NCI-H187 (cell line): ENCODE measurements at places on chromosomes 12 and 14.

GRCh38 chr12:18345021-18345735 is 83.9 kb downstream of the PIK3C2G start:
- DNase-seq: no peak

- no peak for DNase-seq
These were observed 390.1 kb downstream of the KCNH5 start for GRCh38 chr14:62655166-62655565.

- DNase-seq: no peak
These were observed at the start of gene BIN2 for GRCh38 chr12:51323966-51324895. Gene BIN2 (minus strand): TSS chr12:51324174. CDS start chr12:51324102, 72 bp downstream.

GRCh38 chr14:24814346-24814745 is 180.4 kb upstream of the GZMB start:
- DNase-seq: no peak

DNA sequence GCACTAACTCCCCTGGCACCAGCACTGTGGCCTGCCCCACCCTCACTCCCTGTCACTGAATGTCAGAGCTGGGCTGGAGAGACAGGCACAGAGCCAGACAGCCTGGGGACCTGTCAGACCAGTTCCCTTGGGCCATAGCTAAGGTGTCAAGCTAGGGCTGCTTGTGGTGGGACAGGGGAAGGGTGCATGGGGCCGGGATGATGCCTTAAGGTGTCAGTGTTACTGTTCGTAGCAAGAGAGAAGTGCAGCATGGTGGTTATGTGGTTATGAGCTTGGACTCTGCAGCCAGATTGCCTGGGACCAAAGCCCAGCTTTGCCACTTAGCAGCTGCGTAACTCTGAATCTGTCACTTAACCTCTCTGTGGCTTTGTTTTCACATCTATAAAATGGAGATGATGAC is 3.8 kb downstream of the RAPGEF3 start:
- DNase-seq: no peak

DNA sequence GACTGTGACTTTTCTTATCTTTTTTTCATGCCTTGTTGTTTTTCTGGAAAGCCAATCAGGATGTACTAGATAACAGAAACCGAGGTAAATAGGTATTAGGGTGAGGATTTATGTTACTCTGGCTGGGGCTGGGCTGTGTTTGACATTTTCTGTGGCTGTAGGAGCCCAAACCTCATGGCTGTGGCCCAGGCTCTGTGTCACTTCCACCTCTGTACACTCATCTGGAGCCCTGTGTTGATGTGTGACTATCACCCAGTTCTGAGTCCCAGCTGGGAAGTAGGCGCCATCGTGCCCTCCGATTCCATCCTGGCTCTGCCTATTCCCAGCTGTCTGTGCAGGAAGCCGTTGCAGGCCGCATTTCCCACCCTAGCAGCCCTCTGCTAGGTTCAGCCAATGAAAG is 1.6 kb upstream of the HHIPL1 start:
- DNase-seq: no peak

GRCh38 chr12:70962226-70962794 is 41.8 kb upstream of the PTPRR start:
- no peak for DNase-seq

DNA sequence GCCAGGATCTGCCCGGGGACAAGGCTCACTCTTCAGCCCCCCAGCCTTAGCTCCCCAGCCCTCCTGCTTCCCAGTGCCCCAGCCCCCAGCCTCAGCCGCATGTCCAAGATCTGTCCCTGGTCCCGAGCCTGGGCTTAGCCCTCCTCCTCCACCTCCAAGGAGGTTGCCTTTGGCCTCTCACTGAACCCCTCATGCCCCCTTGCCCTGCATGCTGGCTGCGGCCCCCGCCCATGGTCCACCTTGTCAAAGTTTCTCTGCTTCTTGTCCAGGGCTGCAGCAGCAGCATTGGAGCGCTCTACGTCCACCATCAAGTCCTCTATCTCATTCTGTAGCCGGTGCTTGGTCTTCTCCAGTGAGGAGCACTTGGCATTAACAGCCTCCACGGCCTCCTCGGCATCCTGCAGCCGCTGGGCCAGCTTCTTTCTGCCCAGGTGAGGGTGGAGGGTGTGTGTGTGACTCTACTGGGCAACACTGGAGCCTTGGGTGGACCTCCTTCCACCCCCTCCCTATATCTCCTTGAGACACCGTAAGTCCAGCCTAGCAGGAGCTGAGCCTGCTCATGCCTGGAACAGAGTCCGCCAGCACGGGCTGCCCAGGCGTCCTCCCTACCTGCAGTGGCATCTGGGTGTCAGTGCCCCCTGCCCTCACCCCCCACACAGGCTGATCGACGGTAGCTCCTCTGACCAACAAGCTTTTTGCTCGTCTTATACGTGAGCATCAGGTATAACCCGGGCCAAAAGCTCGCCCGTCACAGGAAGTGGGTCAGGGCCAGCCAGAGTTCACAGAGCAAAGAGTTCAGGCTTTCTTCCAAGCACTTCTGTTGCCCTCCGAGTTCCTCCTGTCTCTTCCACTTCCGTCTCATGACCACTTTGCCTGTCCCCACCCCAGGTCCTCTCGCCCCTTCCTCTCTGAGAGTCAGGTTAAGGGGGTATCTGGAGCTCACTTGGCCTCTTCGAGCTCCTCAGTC is 11.4 kb downstream of the CMTM5 start:
- DNase-seq: no peak

DNA sequence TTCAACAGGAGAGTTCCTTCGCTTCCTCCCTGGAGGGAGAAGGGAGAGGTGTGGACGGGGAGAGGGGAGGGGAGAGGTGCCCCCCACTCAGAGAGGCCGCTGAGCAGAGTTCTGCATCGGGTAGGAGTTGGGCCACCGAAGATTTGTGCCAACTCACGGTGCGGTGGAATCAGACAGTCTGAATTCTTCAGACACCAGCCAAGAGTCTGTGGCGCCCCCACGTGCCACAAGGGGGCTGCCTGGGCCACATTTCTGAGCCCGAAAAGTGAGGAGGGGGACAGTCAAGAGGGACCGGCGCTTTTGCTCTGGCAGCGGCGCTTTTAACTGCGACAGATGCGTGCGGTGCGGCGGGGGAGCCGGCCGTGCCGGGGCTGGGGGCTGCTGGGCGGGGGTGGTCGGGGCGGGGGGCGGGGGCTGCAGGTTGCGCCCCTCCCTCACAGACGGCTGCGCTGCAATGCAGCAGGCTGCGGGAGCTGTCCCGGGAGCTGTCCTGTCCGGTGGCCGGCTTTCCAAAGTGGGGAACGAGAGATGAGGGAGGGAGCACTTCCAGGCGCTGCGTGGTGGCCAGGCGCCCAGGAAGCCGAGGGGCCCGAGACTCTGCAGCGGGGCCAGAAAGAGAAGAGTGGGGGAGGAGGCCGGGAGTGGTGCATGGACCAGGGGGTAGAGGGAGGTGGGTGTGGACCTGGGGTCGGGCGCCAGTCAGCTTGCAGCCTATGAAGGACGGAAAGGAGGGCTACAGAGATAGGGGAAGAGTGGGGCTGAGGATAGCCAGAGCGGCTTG is 975 bp upstream of the RTL1 start:
- DNase-seq: no peak

DNA sequence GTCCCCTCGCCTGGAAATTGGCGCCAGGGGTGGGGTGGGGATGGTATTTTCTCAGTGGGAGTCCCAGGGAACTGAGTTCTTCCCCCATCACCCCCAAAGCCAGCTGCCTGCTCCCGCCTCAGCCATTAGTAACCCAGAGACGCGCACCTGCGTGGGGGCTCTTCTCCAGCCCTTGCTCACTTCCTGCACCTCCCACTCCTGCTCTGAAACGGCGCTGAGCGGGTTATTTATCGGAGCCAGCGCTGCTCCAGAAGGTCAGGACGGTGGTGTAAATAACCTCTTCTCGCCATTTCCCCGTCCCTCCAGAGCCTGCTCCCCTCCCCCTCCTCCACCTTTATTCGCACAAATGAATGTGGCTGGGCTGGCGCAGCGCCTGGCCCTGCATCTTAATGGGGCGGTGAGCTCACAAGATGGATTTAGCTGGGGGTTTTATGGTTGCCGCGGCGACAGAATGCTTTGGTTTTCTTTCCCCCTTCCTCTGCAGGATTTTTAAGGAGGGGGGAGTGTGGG is 12.2 kb downstream of the GPR84 start:
- peak; percentile 90 for DNase-seq

DNA sequence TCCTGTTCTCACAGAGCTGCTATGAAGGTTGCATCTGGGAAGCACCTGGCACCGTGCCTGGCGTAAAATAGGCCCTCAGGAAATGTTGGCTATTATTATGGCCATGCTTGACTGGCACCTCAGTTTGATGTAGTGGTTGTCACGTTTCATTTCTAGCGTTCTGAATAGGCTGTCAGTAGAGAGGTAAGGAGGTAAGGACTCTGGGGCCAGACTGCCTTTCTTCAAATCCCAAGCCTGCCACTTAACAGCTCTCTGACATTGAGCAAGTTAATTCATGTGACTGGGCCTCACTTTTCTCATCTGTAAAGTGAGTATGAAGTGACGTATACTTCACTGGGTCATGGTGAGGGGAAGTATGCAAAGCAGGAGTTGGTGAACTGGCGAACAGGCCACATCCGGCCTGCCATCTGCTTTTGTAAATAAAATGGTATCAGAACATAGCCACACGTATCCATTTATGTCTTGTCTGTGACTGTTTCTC is 196.2 kb downstream of the CACNA1C start:
- peak; percentile 97 for DNase-seq

DNA sequence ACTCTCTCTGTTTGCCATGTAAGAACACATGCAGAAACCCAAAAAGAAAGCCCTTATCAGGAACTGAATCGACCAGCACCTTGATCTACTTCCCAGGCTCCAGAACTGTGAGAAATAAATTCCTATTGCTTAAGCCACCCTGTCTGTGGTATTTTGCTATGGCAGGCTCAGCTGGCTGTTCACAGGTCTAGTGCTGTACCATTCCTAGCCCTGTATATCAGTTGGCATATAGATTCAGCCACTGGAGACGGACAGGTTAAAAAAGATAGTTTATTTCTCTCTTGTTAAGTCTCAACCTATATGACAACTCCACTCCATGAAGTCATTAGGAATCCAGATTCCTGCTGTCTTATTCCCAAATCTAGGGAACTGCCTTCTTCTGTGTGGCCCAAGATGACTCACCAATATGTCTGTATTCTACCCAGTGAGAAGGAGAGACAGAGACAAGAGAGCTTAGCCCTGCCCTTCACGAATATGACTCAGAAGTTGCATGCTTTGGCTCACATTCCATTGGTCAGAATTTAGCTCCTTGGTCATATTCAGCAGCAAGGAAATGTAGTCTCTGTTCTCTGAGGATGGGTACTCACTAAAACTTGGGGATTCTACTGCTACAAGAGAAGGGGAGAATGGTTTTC is 57.0 kb downstream of the PLEKHG7 start:
- DNase-seq: no peak
